ENCODE measurements at places on chromosomes 2 and 18.
A peak's percentile ranks its signal among the peaks of the same experiment; 100 is the strongest.

- DNase-seq, result no peak
These were observed 170.7 kb downstream of the ADCYAP1 start for GRCh38 chr18:1075322-1075721.

- no peak for DNase-seq
These were observed 23.2 kb upstream of the ACVR1 start for GRCh38 chr2:157899125-157899839.

DNA sequence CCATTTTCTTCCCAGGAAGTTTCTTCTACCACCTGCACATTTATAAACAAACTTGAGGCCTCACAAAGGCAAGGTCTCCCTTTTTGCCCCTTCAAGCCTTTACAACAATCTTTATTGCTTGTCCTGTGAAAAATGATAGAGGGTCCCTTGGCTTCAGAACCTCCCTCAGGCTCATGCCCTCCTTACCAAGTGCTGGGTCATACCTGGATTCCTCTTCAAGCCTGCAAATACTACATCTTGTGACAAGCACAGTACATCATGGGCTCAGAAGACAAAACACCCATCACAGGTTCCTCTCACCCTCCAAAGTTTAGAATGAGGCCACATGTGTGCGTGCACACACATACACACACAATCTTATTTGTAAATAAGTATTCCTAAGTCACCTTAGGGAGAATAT lies 9.1 kb downstream of the CAPN14 start:
- no peak for DNase-seq

DNA sequence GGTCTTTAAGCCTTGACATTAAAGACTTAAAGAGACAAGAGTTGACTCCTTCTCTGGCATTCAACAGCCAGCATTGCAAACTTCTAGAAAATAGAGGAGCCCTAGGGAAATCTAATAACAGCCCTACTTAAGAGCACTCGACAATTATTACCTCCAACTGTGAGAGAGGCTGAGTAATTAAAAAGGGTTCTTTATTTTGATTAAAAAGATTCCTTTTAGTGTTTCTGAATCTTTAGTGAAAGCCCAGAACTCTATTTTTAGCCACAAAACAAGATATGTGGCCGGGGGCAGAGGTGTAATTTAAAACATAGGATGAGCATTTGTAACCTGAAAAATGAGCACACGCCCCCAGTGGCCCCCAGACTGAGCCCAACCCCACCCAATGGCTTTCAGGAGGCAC lies 222.3 kb downstream of the SMAD2 start:
- DNase-seq, result no peak

- no peak for DNase-seq
These were observed 56.2 kb upstream of the RMDN2 start for GRCh38 chr2:37868866-37869265.

DNA sequence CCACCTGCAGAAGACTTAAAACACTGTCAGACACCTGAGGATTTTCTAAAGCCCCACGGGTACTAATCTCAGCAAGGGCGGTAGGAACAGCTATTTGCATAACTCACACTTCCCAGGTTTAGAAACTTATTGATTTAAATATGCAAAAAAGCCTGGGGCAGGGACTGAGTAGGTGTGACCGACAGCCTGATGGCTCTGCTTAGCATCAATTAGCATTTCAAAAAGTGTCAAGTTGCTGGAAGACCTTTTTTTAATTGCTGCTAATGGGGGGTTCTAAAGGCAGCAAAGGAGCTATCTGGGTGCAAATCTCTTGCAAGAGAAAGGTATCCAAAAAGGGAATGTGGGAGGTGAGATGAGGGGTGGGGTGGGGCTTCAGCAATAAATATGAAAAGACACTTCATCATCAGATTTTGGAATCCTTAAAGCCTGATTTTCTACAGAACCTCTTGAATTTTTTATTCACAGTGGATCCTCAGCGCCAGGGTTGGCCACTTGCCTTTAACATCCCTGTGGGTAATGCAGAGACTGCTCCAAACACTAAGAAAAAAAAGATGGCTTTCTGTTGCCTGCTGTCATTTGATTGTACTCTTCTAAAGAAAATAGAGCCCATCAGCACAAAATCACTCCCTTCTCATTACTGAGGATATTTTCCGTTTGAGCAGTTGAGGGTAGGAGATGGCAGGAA lies 121.1 kb upstream of the RMP24 start:
- no peak for DNase-seq

DNA sequence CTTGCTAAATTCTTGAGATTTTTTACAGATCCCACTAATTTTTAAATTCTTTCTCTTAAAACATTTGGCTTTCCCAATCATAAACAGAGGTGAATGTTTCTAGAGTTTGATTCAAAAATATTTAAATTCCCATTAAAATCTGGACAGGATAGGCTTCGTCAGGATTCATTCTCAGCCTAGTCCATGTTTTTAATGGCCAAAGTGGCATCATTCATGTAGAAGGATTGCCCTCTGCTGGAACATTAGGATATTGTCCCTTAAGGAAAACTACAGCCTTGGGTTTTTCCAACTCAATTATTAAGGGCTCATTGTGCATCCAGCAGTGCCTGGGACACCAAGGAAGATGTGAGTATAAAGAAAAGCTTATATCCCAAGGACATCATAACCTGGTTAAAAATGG lies 71.7 kb downstream of the TPGS2 start:
- DNase-seq, result no peak

DNA sequence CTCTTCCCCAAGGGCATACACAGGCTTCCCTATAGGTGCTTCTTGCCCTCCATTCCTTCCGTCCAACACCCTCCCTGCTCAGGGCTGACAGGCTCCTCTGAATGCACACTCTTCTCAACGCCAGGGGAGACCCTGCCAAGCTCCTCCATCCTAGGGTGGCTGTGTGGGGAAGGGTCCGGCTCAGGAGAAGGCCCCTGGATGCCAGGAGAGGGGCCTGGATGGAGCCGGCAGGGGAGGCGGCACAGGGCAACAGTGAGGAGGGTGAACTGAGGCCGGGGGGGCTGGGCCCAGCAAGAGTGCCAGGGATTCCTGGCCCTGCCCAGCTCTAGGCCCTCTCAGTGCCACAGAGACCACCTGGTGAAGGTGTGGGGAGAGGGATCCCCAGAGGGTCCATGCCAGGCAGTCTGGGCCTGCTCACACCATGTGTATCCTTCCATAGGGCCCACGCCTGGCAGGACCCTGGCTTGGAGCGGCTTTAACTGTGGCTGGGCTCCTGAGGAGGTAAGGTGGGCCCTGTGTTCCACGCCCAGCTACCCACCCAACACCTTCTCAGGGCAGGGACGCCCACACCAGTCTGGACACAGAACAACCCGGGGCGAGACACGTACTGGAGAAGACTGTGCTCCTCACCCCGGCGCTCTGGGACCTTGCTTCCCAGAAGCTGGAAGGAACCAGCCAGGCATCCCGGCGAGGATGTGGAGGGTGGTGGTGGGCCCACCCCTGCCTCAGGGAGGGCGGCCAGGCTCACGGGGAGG lies 26.6 kb downstream of the HS6ST1 start:
- DNase-seq, result no peak

GRCh38 chr18:63097178-63097577 lies 222.4 kb downstream of the BCL2 start:
- no peak for DNase-seq

- DNase-seq, result no peak
These were observed 35.6 kb downstream of the B3GNT2 start for GRCh38 chr2:62231541-62231940.

- DNase-seq, result peak; percentile 41
These were observed 103.6 kb upstream of the SERPINE2 start for GRCh38 chr2:224142397-224143312.

- DNase-seq, result no peak
These were observed 25.7 kb downstream of the SRBD1 start for GRCh38 chr2:45585267-45585861.

GRCh38 chr2:32977228-32977758 lies 30.5 kb downstream of the LTBP1 start:
- no peak for DNase-seq

- peak; percentile 53 for DNase-seq
These were observed 48.0 kb downstream of the BCL2L11 start for GRCh38 chr2:111168528-111169239.

- no peak for DNase-seq
These were observed 45.2 kb upstream of the B3GNT2 start for GRCh38 chr2:62150597-62151305.

DNA sequence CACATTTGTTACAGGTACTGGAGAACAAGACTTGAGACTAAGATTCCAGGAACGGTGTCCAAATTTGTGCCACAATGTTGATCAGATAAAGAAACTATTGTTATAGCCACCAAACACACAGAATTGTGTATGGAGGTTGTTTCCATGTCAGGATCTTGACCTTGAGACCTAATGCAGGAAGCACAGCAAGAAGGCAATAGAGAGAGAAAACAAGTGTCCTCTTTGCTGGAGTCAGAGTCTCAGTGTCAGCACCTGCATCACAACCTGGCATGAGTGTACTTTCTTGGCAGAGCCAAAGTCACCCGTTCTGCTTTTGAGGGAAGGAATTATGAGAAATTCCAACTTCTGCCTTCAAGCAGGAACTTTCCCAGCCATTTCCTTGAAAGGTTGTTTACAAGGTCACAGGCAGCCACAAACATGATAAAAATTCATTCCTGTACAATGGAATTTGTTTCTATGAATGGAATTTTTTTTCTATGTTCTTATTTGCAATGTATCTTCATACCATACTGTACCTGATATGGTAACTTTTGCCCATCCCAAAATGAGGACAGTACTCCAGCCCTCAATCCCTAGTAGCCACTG lies 118.4 kb downstream of the PKP4 start:
- no peak for DNase-seq

DNA sequence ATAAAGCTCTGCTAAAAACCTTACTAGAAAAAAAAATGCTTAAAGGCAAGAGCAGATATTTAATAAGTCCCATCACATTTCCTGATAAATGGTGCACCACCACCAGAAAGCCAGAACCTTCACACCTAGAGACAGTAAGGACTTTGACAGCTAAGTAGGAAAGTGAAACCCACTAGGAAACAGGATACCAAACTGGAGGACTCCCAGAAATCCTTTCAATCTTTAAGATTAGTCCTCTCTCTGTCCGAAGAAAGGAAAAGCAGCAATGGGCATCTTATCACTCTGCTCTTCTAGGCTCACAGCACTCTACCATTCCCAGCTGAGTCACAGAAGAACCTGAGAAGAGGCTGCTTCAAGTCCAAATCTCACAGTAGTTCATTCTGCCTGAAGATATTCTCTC lies 3.7 kb downstream of the DYM start:
- DNase-seq, result no peak

DNA sequence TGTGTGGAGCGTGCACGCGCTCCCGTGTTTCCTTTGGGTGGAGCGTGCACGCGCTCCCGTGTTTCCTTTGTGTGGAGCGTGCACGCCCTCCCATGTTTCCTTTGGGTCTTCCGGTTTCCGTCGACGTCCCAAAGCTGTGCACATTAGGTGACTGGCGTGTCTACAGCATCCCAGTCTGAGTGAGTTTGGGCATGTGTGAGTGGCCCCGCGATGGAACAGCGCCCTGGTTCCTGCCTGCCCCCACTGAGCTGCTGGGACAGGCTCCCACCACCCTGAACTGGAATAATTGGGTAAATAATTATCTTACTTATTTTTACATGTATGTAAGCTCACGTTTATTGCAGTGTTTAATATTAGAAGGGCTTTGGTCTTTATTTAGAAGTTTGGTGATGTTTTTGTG lies 104.2 kb downstream of the AGAP1 start:
- no peak for DNase-seq

- DNase-seq, result no peak
These were observed 1050.7 kb upstream of the PIK3C3 start for GRCh38 chr18:40904295-40904694.

GRCh38 chr2:10283106-10284062 lies 19.3 kb upstream of the HPCAL1 start:
- DNase-seq, result peak; percentile 60

- DNase-seq, result no peak
These were observed 124.2 kb downstream of the GALR1 start for GRCh38 chr18:77373730-77374445.

DNA sequence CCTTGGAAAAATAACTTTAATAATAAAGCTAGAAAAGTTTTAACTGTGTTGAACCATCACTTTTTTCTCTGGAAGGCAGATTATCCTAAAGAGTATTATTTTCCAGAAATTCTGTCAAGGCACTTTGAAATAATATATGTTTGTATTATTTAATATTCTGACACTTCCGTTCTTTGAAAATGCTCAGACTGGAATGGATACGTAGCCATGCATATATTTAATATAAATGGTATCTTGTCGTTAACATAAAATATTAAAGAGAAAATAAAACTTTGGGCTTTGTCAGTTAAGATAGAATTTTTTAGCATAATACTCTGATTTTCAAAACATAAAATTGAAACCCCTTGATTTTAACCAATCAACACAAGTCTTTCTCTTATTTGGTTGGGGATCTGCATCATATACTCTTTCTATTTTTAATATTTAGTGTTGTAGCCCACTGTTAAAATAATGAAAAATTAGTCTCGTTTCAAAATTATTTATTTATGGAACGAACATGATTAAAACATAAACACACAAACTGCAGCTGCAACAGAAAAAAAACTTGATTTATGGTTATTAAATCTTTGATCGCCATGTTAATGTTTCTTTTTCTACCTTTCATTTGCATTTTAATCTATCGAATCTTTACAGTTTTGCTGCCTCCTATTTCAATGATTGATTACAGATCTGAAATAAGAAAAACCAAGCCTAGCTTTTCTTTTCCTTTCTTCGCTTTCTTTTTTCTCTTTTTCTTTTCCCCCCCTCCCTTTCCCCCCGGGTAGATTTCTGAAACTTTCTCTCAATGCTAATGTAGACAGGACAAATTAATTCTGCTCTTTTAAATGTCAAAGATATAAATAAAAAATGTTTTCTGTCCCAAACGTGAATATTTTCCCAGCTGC lies 145.5 kb downstream of the MEIS1 start:
- DNase-seq, result no peak

- DNase-seq, result no peak
These were observed 281.6 kb downstream of the ZNF385B start for GRCh38 chr2:179579800-179580199.

DNA sequence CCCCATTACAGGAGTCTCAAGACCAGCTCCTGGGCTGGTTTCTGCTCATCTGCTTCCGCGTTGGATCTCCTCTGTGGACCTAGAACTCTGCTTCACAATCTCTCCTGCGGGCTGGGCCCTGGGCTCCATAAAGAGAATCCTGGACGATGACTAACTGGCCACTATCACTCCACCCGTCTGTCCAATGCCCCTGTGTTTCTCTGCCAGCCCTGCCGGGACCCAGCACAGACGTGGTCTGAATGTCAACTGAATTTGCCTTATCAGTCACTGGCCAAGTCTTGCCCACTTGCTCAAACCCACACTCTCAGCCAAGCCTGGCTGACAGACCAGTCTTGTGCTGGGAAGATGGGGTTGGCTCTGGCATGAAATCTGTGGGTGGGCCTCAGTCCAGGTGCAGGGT lies 17.4 kb downstream of the KIF3C start:
- no peak for DNase-seq

DNA sequence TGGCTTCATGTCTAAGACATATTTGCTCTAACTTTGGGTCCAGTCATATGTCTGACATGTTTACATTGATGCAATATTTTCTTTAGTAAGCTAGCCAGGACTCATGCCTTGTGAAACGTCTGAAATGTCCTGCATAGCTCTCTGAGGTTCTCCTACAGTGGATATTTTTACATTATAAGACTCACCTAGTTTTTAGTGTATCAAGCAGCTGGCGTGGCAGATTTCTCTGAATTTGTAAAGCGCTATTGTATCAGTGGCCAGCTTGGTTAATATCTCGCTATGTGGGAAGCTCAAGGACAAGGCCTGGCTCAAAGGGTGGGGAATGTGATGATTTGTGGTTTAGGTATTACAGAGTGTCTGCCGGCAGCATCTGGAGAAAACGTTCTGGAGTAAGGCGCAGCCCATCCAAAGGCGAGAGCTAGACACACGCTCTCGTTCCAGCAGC lies 164.3 kb downstream of the LTBP1 start:
- no peak for DNase-seq

- no peak for DNase-seq
These were observed 56.9 kb downstream of the SETBP1 start for GRCh38 chr18:44737623-44738022.

Measured in skeletal muscle cell (primary cell).